Anterior cingulate cortex (tissue), 58 donors: ENCODE measurements at places on chromosomes 12 and 14.
A peak's percentile ranks its signal among the peaks of the same experiment; 100 is the strongest.

GRCh38 chr12:121628536-121628935 is 2.2 kb downstream of the ORAI1 start:
- no peak for DNase-seq

DNA sequence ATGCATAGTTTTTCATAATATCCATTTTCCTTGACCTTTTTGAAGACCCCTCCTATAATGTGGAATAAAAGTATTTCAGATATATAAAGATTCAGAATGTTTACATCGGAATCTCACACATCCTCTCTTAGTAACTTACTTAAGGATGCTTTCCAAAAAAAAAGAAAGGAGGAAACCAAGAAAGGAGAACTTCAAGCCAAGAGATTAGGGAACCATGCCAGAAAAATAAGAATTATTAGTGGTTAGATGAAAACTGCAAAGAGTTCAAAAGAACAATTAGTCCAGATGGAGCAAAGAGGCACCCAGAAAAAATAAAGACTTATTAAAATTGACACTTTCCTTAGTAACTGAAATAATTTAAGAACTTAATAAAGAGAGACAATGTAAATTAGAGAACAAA is 179.2 kb downstream of the DUSP6 start:
- DNase-seq = no peak

DNA sequence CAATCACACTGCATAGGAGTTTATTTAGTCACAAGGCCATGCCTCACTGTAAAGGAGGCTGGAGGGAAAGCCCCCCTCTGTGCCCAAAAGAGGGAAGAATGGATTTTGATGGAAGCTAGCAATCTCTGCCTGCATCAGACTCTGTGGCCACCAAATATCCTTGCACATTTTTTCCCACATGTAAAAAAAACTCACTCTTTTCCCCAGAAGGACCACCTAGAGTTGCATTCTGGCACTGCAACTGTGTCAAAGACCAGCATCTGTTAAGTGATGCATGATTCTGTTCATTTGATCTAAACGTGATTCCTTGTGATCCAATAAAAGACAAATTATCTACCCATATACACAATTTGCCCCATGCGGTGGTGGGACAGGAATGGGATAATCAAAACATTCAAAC is 8.0 kb downstream of the RHOJ start:
- no peak for DNase-seq

GRCh38 chr12:3046441-3047200 is 30.6 kb upstream of the TSPAN9 start:
- no peak for DNase-seq

DNA sequence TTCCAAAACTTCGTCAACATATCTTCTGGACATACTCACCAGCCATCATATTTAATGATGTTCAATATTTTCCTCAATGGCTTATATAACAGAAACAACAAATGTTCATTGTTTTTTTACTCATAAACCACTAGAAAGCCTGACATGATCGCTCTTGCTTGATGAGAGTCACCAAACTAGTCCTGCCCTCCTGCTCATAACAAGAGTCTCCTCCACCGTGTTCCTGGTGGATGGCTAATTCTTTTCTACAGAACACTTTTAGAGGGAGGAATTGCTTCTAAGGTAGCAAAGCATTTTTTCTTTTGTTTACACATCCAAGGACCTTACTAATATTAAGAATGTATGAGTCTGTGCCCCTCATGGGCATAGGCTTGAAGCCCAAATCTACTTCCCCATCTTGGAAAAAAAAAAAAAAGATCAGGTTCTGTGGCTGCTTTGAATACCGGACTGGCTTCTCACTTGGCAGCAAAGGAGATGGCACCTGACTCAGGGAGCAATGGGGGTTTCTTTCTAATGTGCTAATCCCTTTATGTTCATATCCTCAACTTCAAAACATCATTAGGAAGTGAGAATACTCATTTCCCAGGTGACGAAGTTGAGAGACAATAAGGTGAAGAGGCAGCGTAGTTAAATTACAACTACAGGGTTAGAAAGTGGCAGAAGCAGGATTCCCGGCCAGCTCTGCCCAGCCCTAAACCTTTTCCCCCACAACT is 188.8 kb downstream of the EPS8 start:
- no peak for DNase-seq

DNA sequence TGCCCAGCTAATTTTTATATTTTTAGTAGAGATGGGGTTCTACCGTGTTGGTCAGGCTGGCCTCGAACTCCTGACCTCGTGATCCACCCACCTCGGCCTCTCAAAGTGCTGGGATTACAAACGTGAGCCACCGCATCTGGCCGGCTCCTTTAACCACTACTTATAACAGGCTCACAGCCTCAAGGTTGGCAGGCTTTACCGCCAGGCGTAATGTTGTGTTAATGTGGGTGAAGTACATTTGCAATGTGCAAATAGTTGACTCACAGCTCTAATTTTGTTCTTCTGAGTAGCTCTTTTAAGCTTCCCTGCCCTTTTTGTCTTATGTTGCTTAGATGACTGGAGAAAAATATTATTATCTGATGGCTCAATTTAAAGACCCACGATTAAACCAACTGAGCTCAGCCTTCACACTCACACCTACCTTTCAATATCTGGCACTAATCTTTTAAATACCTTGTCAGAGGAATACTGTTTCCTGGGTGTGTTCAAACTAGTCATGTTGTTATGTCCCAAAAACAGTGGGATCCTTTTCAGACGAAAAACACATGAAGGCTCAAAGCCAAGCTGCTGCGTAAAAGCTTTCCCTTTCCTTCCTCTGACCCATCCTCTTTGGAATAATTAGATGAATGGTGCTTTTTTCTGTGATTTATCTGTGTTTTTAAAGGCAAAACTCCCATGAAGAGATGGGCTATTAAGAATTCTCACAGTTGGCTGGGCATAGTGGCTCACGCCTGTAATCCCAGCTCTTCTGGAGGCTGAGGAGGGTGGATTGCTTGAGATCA is 57.2 kb upstream of the USP44 start:
- DNase-seq = peak; percentile 8

- DNase-seq = no peak
Observed at GRCh38 chr12:28795311-28795710, 353.8 kb upstream of the FAR2 start.
